GOT3 (cell line): ENCODE measurements at places on chromosomes 1 and 21.
A peak's percentile ranks its signal among the peaks of the same experiment; 100 is the strongest.

DNA sequence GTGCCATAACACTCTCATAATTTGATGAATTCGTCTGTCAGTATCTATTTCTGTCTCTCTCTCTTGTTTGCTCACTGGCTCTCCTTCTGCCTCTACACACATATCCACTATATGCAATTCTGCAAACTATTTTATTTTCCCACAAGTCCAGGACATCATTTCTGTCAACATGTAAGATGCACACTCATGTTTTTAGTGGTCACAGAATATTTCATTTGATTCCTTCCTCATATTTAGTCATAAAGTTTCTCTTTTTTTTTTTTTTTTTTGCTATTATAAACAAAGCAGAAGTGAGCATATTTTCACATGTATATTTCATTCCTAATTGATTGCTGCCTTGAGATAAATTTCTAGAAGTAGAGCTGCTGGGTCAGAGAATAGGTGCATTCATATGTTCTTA, 165.3 kb downstream of the PGBD5 start:
- no peak for DNase-seq

DNA sequence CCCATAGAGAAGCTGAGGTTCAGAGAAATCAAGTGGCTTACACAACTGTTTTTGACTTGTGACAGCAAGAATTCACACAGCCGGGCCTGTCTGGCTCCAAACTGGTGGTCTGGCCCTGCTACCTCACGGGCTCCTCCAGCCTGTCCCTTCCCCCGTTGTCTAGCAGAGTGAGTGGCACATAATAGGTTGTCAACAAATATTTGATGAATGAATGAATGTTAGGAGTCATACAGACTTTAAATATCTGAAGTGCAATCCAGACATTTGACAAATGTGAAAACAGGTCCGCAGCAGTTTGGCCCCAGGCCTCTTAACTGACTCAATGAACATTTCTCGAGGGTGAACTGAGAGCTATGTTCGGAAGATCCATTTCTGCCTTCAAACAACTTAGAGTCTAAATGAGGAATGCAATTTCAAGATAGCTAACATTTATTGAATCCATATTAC, 1.1 kb upstream of the RHOC start:
- no peak for DNase-seq

DNA sequence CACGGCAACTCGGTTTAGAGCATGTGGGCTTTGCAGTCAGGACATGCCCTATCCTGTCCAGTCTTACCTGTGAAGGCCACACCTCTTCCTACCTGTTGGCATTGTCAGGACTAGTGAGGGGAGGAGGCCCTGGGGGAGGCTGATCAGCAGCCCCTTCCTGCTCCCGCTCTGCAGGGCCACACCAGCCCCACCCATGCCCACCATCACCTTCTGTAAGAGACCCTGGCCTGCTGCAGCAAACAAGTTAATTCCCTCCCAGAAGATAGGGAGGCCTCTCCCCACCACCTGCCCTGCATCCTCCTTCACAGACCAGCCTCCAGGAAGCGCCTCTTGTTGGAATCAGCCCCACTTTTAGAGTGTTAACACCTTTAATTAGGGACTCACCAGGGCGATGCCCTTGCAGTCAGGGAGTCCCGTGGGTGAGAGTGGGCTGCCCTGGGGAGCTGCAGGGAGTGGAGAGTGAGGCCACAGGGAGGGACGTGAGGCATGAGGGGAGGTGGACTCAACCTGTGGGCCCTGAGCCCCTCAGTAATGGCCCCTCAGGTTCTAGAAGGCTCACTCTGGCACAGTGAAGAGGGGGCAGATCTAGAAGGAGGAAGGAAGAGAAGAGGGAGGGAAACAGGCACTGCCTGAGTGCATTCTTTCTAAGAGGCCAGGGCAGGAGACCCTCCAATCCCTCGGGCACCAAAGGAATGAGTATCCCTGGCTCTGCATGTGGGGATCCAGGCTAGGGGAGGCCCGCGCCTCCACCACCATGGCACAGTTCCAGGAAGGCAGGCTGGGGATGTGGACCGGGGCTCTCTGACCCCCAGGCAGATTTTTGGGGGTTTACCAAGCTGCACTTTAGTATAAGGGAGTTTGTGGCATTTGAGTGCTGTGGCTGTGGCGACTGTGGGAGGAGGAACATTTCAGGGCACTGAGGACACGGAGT, 8.2 kb downstream of the UMODL1 start:
- no peak for DNase-seq

GRCh38 chr1:234628089-234628488, 18.1 kb upstream of the IRF2BP2 start:
- no peak for DNase-seq

DNA sequence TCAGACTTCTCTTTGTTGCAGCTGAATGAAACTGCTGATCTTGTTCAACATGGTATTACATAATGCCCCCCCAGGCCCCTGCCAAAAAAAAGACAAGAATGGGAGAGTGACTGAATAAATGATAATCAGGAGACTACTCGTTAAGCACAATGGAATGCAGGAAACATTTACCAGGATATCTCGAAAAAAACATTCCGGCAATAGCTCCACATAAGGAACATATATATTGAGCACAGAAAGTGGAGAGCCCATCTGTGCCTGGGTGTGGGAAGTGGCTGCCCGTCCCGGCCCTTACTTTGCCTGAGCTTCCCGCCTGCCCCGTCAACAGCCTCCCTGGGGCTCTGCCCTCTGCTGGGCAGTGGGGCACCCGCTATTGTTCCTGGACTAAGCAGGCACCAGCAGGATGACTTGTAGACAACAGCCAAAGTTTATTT, 13.3 kb downstream of the TRIM11 start:
- peak; percentile 59 for DNase-seq

GRCh38 chr1:44519035-44519676, 114.1 kb downstream of the RNF220 start:
- DNase-seq: no peak

- no peak for DNase-seq
Measured at GRCh38 chr1:234226113-234226818, 147.0 kb upstream of the COA6 start.

- DNase-seq: no peak
Measured at GRCh38 chr1:19974822-19975416, 4.5 kb downstream of the PLA2G2A start.

DNA sequence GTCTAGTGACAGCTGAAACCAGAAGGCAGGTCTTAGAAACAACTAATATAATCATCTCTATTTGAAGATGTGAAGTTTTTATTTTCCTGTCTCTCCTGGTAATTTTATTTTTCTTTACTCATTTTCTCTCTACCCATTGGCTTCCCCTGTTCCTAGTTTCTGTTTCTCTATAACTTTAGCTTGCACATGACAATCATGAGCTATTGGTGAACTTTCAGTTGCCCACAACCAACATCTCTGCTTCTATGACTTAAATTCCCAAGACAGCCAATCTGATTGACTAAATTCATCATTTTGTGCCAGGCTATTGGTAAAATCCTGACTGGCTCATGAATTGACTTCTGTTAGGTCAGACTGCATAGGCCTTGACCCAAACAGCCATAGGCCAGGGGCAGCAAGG, 13.7 kb upstream of the ACADM start:
- DNase-seq: no peak

GRCh38 chr1:69246710-69247109, 321.0 kb upstream of the LRRC7 start:
- DNase-seq: no peak

DNA sequence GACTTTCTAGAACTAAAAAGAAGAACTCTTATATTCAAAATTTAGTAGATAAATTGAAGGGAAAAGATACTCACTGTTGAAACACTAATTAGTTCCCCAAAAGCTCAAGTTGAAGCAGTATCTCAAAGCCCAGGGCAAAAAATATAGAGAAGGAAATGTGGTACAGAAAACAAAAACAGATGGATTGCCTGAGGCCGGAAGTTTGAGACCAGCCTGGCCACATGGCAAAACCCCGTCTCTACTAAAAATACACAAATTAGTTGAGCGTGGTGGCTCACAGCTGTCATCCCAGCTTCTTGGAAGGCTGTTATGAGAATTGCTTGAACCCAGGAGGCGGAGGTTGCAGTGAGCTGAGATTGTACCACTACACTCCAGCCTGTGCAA, 36.0 kb downstream of the FAM177B start:
- DNase-seq: no peak

DNA sequence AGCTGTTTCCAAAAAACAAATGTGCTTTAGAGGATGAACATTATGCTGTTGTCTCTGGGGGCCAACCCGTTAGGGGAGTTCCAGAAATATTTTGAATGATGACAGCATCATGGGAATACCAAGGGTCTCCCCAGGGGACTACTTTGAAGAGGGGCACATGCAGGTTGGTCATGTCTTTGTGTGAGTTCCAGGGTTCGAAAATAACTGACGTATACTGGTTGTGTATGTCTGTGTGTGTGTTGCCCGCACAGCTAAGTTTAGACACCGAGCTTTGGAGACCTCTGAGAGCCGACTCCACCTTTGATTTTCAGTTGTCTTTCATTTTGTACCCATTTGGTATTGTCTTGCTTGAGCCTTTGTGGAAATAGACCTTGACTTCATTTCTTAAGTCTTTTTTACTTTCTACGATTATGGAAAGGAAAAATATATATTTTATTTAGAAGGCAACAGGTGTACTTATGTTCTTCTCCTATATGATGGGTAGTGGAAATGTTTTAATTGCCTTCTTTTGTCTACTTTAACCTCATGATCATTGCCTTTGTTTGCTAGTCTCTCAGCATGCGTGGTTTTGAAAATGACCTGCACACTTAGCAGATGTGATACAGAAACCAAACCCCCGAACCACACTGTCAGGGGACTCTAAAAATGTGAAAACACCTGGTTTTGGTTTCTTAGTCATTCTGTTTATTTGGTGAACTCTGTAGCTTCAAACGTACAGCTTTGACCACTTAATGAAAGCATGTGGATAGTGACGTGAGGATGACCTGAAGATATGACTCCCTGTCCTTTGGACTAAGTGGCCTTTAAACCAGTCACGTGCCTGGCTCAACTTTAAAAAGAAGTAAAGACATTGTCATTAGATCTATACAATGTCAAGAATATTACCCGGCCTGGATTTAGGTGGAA, 56.5 kb downstream of the GALNT2 start:
- no peak for DNase-seq
